Motor neuron (in vitro differentiated cells): ENCODE measurements at places on chromosomes 2 and 18.

DNA sequence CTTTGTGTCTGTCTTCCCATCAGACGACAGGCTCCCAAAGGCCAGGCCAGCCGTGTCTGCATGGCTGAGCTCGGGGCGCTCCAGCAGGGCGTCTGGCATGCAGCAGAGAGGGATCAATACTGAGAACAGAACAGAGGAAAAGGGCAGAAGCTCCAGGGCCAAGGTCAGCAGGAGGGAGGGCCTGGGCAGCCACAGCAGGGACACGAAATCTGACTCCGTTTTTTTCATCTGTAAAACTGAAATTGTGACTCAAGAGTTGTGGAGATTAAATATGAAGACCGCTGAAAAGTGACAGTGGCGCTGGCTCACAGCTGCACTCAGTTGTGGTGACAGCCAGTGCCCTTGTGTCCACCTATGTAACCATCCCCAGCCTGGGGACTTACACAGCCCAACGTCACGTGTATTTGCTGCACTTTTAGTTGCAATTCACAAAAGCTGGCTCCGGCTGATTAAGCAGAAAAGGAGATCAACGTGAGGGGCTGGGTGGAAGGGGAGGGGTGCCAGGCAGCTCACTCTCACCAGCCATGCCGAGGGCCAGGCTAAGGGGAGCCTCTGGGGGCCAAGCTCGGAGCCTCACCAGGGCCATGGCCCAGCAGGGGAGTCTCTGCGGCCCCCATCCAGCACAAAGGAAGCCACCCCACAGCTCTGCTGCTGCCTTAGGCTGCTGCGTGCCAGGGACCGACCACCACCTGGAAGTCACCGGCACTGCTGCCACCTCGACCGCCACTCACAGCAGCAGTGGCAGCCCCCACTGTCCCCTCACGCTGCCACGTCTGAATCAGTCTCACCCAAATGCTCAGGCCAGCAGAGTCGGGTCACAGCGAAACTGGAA is 74.7 kb downstream of the EIPR1 start:
- peak; percentile 79 for ATAC-seq

DNA sequence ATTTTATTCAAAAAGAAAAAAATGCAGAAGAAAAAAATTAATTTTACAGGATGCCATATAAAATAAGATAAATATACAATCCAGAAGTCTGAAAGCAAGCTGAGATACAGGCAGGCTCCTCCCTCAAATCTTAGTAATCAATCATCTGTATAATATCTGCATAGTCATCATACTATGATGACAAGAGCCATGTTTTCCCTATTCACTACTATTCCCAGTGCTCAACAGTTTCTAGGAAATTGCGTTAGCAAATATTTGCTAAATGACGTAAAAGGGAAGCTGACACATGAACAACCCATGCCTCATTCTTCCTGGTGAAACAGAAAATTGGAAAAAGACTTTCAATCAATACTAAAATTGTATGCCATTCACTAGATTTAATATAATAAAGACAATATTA is 793.2 kb downstream of the SUCLG1 start:
- ATAC-seq = peak; percentile 47

- peak; percentile 47 for ATAC-seq
Measured at GRCh38 chr2:200158647-200159356, 147.7 kb upstream of the SPATS2L start.

- ATAC-seq = no peak
Measured at GRCh38 chr2:68834737-68835376, 36.3 kb downstream of the BMP10 start.

DNA sequence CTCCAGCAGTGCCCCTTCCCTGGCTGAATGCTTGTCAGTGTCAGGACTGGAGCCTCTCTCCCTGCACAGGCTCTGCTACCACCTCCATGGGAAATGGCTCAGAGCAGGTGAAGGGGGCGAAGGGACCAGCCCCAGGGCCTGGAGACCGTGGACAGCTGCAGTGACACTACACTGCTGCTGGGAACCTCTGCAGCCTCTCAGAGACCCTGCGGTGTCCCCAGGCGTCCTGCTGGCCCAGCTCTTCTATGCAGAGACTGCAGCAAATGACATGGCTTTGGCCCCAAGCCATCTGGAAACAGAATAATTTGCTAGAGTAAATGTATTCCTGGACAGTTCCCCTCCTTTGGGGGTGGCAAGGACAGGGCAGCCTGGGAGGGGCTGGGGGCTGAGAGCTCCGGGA is 53.2 kb downstream of the CIB4 start:
- peak; percentile 61 for ATAC-seq

DNA sequence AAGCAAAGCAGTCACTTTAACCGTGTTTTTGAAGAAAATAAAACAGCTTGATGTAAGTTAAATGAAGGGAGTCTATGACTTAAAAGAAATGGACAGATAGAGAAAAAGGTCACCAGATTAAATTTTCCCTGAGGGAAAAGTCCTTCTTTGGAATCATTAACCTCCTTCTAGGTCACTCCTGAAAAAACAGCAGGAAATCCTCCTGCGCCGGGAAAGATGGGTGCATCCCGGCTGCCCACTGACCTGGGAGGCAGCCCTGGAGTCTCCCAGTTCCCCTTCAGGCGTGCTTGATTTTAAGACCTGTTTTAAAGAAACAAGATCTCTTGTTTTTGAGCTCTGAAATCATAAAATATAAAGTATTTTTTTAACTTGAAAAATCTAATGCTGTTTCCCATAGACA is 18.4 kb upstream of the ZNF521 start:
- no peak for ATAC-seq

DNA sequence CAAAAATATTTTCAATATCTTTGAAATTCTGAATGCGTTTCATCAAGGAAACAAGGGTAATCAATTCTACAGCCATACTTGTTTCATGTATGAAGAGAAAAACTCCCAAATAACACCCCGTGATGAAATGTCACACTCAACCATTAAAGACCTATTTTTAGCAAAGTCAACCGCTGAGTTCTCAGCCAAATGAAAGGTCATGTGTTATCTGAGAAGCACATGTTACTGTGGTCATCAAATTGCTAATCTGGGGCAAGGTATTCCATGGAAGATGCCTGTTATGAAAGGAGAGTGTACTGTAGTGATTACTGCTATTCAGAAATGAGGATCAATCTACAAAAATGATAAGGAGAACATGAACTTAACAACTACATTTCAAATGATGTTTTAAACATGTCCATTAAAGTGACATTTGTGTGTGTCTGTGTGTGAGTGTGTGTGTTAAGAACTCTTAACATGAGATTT is 126.7 kb downstream of the BCL2 start:
- ATAC-seq = peak; percentile 76

DNA sequence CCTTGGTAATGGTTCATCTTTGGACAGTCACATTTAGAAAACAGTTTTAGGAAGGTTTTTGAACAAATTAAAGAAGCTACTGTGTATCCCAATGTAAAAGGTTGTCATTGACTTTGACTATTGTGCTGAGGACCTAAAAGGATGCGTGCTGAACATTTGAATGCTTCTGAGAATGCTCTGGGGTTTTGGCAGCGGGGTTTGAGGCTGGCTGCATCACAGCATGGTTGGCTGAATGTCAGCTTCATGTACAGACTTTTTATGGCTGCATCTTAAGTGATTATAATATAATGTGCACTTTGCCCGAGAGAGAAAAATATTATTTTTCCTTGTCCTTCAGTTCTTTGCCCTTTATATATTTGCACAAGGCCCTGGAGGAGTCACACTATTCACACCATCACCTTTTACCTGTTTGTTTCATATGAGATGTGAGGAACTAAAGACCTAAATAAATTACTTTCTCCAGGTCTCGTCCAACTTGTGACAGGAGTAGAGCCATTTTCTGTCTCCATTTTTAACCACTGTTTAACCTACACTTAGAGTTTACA is 125.9 kb downstream of the CCDC85A start:
- no peak for ATAC-seq

GRCh38 chr2:33616873-33617272 is 17.8 kb upstream of the FAM98A start:
- peak; percentile 46 for ATAC-seq

DNA sequence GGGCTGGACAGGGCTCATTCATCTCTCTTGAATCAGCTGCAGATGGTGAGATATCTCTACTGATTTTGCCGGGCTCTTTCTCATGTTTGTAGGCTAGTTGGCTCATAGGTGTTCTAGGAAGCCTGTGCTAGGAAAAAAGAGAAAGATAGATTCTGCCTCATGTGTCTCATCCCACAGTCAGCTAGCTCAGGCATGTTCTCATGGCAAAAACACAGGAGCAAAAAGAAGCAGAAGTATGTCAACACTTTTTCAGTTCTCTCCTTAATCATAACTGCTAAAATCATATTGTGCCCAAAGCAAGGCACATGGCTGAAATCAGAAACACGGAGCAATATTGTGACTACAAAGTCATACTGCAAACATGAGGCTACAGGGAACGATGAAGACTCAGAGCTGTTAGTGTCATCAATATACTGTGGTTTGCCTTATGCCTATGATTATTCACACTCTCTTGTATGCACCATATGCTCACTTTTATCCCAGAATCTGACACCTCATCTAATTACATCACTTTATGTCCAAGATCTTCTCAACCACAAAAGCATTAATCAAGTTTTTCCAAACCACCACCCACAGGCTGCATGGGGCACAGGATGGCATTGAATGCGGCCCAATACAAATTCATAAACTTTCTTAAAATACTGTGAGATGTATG is 571.9 kb upstream of the CNTNAP5 start:
- ATAC-seq = no peak

DNA sequence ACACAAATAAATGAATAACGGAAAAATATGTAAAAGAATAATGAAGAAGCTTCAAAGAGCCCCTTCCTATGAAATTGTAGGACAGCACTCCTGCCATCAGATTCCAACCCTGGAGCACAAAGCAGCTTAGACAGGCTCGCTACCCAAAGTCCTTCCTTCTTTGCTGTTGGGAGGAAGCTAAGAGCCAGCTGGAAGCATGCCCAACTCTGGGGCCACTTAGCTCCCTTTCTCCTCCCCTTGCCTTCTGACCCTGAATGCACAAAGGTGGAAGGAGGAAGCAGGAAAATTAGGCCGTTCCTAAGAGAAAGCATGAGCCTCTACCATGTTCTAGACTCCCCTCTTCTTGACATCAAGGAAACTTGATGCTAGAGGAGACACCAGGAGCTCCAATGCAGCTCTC is 700.8 kb downstream of the RNF144A start:
- ATAC-seq = no peak

GRCh38 chr2:191441496-191442214 is 196.5 kb downstream of the MYO1B start:
- peak; percentile 88 for ATAC-seq

GRCh38 chr2:168456521-168457189 is 583 bp downstream of the CERS6 start:
- ATAC-seq = peak; percentile 27
